Caco-2 (cell line): ENCODE measurements at places on chromosomes 11 and 22.

DNA sequence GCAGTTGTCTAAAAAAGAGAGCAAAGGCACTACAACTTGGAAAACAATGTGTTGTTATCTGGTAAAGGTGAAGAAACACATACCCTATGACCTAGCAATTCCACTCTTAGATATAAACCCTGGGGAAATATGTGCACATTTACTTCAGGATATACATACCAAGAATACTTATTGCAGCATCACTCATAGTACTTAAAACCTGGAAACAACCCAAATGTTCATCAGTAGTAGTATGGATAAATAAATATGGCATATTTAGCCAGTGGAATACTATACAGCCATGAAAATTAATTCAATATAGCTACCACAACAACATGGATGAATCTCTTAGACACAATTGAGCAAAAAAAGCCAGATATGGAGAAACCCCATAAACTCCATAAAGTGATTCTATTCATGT, 26.1 kb upstream of the MICAL2 start:
- DNase-seq, result no peak

- DNase-seq, result no peak
Measured at GRCh38 chr11:18706330-18707243, 8.0 kb downstream of the TMEM86A start.

DNA sequence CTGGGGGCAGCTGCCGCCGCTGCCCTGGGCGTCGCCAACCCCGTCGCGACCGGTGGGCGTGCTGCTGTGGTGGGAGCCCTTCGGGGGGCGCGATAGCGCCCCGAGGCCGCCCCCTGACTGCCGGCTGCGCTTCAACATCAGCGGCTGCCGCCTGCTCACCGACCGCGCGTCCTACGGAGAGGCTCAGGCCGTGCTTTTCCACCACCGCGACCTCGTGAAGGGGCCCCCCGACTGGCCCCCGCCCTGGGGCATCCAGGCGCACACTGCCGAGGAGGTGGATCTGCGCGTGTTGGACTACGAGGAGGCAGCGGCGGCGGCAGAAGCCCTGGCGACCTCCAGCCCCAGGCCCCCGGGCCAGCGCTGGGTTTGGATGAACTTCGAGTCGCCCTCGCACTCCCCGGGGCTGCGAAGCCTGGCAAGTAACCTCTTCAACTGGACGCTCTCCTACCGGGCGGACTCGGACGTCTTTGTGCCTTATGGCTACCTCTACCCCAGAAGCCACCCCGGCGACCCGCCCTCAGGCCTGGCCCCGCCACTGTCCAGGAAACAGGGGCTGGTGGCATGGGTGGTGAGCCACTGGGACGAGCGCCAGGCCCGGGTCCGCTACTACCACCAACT, 1.0 kb downstream of the FUT4 start:
- DNase-seq, result peak; percentile 66

GRCh38 chr22:20239676-20240446, 28.3 kb downstream of the RTN4R start:
- no peak for DNase-seq

DNA sequence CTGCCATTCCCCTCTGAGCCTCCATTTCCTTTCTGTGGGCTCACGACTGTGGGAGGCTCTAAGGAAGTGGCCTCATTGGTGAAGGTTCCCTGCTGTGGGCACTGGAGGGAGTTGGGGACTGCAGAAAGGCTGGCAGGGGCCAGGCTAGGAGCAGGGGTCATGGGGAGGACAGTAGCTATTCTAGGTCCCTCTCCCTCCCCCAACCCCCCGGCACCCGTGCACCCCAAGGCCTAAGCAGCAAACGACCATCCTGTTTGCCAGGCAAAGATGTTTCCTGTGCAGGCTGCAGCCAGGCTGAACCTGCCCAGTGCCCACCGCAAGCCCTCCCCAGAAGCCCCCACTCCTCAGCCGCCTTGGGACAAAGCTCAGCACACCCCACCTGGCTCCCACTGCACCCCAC, 189.4 kb downstream of the MN1 start:
- DNase-seq, result no peak

- no peak for DNase-seq
Measured at GRCh38 chr11:36350137-36350513, 54.0 kb downstream of the PRR5L start.

DNA sequence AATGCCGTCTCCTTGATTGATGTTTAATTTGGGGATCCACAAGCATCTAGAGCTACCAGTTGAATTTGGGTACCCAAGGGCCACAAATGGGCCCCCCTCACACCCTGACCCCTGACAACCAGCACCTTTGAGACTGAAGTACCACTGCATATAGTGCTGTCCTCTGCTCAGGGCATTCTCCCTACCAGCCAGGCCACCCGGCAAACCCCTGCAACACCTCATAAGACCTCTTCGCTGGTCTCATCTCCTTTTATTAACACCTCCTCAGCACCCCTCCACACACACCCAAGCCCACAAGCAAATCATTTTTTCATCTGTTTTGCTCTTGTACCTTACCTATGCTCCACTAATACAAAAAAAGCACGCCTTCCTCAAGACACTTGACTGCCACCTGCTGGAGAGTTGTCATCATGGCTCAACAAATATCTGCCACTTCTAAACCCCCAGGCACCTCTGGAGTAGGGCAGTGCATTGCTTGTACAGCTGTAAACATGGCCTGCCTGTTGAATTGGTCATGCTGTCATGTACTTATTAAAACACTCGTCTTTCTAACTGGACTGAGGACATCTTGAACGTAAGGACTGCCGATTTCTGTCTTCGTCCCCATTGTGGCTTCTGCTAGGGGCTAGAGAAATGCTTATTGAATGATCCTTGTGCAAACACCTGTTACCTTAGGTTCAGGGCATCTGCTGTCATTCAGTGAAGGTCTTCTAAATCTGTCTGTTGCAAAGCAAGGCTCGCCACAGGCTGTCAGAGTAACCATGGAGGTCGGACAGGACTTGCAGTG, 66.5 kb downstream of the BMAL1 start:
- DNase-seq, result peak; percentile 76

DNA sequence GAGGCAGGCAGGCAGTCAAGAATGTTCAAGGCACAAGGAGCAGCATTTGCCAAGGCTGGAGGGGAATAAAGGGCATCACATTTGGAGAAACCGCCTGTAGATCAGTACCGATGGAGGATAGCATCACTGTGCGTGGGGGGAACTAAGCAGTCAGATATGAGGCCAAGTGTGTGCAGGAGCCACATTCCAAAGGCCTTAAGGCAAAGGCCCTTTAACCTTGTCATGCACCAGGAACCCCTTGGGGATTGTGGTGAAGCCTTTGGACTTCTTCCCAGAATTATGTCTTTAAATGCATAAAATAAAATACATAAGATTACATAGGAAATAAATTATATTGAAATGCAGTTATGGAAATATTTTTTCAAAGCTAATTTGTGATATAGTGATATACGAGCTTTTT, 532.1 kb downstream of the BUD13 start:
- DNase-seq, result no peak

- DNase-seq, result no peak
Measured at GRCh38 chr11:59770319-59770718, 15.1 kb downstream of the STX3 start.

GRCh38 chr11:65584723-65585171, 8.9 kb downstream of the EHBP1L1 start:
- no peak for DNase-seq

- no peak for DNase-seq
Measured at GRCh38 chr22:36331912-36332622, 55.7 kb downstream of the MYH9 start.

GRCh38 chr22:49677495-49677889, 150.2 kb downstream of the BRD1 start:
- DNase-seq, result no peak

GRCh38 chr11:73295241-73295995, 12.7 kb upstream of the ARHGEF17 start:
- DNase-seq, result peak; percentile 73

- peak; percentile 44 for DNase-seq
Measured at GRCh38 chr22:40345815-40346184, 500 bp upstream of the ADSL start.

DNA sequence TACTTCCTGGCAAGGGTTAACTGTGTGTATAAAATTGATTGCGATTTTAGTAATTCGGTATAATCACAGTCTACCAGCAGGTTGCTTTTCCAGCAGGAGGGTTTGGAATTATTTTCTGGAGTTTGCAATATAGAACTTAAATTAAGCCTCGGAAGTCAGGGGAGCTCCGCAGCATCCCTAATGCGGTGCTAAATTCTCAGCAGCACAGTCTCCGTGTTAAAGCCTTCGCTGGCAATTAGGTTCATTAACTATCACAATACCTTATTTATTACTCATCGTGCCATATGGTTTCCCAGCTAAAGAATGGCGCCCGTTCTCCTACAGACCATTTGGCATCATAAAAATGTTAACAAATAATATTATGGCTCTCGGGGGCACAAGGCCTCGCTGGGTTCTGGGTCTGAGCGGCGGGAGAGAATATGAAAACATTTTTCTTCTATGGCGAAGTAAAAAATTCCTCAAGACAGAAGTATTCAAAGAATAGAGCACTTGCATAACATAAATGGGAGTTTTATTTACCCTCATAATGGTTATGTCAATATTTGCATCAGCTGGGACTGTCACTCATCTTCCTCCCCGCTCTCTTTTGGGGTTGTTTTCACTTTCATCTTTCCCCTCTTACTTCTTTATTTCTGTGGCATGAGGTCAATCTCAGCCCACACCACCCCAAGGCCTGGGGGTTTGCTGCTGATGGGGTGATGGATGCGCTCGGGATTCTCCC, 28.1 kb upstream of the ZBTB16 start:
- no peak for DNase-seq

GRCh38 chr22:39428597-39429071, 28.2 kb upstream of the MGAT3 start:
- peak; percentile 65 for DNase-seq

- no peak for DNase-seq
Measured at GRCh38 chr11:108703916-108704315, 39.0 kb downstream of the DDX10 start.

- DNase-seq, result no peak
Measured at GRCh38 chr11:66787934-66788758, 55.1 kb upstream of the RCE1 start.

- no peak for DNase-seq
Measured at GRCh38 chr11:94731880-94732601, 36.1 kb upstream of the AMOTL1 start.

DNA sequence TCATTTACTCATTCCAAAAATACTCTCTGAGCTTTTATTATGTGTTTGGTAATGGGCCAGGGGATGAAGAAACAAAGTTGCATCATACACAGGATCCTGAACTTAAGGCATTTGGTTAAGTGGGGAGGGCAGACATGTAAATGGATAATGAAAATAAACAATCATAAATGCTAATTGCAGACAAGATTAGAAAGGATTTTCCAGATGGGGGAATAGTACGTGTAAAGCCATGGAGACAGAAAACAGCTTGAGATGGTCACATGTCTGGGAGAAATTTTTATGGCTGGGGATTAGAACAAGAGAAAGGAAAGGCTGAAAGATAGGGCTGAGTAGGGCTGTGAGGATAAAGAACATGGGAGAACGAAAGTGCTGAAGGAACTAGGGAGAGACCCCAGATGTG, 534.3 kb upstream of the LARGE1 start:
- no peak for DNase-seq

DNA sequence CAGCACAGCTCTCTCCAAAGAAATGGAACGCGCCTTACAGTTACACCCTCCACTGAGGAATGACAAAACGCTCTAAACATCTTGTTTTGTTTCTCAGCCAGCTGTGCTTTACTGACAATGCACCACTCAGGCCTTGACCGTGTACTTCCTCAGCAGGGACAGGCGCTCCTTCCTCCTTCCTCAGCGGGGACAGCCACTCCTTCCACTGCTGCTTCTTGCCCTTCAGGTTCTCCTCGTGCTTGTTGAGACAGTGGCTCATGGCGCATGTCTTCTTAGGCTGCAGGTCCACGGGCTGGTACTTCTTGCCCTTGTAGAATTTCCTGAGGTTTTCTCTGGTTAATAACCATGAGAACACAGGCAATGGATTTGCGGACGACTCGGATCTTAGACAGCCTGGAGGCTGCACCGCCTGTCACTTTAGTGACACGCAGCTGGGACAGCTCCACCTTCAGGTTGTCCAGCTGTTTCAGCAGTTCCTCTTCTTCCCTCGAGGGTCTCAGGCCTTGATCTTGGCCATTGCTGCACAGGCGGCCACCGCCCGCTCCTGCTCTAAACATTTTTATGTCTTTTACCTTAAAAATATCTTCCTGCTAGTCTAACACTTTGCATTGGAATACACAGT, 613.8 kb downstream of the BRD1 start:
- DNase-seq, result peak; percentile 14

GRCh38 chr11:76830639-76831327, 29.9 kb upstream of the ACER3 start:
- DNase-seq, result no peak

DNA sequence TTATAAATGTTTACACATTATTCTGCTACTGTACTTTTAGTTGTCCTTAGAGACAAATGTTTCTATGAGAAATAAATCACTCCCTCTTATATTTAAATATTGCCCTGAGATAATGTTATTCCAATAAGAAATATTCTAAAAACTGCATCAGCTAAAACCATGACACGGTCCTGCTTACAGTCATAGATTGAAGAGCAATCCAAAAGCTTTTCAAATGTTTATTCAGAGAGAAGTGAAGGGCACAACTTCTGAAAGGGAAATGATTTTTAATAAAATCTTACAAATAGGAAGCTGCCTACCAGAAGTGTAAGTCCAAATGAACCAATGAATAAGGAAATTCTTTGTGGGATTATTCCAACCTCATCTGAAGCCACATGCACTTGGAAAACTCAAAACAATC, 49.2 kb downstream of the STK33 start:
- DNase-seq, result no peak

GRCh38 chr22:49786976-49787706, 40.5 kb downstream of the BRD1 start:
- DNase-seq, result no peak

DNA sequence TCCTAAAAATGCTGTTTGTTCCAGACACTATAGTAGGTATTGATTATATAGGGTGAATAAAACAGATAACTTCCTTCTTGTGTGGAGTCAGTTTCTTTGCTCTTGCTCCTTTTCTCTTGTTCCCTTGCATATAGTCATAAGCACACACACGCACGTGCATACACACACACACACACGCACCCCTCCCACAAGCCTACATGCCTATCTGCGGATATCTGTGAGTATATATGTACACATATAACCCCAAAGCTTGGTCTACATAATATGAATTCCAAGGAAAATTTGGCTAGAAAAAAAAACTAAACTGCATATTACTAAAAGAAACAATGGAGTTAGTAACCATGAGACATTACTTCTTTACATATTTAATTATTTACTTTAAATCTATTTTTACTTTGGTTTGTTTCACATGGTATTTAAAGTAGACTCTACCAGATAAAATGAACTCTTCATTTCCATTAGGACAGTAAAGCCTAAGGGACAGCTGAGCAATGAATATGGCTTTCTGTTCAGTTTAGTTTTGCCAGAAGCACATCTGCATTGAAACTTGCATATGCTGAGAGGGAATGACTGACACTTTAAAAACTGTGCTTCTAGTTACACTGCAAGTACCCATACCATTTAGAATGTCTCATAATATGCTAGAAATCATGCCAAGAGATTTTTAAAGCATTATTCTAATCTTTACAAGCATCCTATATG, 676.4 kb downstream of the DLG2 start:
- DNase-seq, result no peak

- peak; percentile 64 for DNase-seq
Measured at GRCh38 chr11:64444838-64445441, 86.0 kb downstream of the RPS6KA4 start.
